ENCODE measurements at places on chromosomes 1 and 21.

- no peak for DNase-seq
Measured at GRCh38 chr1:35535243-35535642, 22.0 kb downstream of the KIAA0319L start.

DNA sequence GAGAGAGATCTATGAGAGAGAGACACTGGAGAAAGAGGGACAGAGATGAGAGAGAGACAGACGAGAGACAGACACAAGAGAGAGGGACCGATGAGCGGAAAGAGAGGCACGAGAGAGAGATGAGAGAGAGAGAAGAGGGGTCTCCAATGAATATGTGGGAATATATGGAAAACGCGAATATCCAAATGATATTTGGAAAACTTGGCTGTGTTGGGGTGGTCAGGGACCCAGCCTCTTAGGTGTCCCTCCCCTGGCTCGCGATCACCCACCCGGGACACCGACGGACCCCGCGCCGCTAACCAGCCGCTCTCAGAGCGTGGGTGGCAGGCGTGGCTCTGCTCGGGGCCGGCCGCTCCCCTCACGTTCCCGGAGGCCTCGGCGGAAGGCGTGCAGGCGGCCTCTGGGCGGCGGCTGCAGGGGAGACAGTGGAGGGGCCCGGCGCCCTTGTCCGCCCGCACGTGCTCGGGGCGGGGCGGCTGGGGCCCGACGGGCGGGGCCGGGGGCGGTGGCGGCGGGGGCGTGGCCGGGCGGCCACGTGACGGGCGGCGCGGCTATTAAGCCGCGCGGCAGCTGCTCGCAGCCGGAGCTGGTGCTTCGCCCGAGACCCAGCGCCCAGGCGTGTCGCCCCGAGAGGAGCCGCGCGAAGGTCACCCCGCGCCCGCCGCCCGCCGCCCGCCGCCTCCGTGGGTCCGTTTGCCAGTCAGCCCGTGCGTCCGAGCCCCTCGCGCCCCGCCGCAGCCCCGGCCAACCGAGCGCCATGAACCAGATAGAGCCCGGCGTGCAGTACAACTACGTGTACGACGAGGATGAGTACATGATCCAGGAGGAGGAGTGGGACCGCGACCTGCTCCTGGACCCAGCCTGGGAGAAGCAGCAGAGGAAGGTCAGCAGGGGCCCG, at the start of gene ACTN2:
ACTN2 (plus strand) TSS at position 583 of the 898 bp plus-strand sequence; CDS start at position 758, 175 bp downstream.
- no peak for DNase-seq

GRCh38 chr1:43991476-43992231, at the start of gene CCDC24:
CCDC24 (plus strand) TSS chr1:43991599; CDS start chr1:43991879, 280 bp downstream.
- DNase-seq: peak; percentile 60

- no peak for DNase-seq
Measured at GRCh38 chr1:108077991-108078390, 113.0 kb upstream of the VAV3 start.

GRCh38 chr1:15524021-15524282, at the start of gene CASP9:
CASP9 (minus strand) TSS chr1:15524215; CDS start chr1:15524200, 15 bp downstream.
- DNase-seq: no peak

DNA sequence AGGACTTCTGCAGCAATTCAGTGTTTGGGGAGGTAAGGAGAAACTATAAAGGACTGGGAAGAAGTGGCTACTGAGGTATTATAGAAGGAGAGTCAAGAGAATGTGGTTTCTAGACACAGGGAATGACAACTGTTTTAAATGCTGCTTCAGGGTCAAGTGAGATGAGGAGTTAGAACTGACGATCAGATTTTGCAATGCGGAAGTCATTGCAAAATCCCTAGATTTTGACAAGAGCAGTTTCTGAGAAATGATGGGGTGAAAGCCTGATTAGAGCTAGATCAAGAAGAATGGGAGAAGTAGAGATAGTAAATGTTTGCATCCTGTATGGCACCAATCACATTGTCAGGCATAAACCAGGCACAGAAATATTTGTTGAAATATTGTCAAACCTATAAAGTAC, 4.7 kb upstream of the TSNAX start:
- no peak for DNase-seq

GRCh38 chr1:62781841-62782543, 1.9 kb upstream of the ATG4C start:
- peak; percentile 44 for DNase-seq

- no peak for DNase-seq
Measured at GRCh38 chr1:16026723-16027484, 5.1 kb downstream of the CLCNKA start.

- DNase-seq: peak; percentile 66
Measured at GRCh38 chr21:42524341-42525028, 10.8 kb downstream of the SLC37A1 start.

DNA sequence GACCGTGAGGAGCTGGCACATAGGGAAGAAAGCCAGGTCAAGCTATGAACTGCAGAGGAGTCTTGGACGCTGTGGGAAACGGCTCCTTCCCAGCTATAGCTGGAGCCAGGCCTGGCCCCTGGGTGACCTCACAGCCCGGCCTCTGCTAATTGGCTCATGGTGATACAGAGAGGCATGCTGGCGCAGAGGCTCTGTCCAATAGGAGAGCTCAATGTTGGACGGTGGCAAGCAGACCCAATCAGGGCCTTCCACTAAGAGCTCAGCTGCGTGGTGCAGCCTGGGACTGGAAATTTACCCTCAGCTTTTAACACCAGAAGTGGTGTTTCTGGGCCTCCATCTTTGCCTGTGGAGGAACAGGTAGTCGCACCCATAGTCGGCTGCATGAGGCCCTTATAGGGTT, 64.4 kb upstream of the GRHL3 start:
- DNase-seq: no peak

DNA sequence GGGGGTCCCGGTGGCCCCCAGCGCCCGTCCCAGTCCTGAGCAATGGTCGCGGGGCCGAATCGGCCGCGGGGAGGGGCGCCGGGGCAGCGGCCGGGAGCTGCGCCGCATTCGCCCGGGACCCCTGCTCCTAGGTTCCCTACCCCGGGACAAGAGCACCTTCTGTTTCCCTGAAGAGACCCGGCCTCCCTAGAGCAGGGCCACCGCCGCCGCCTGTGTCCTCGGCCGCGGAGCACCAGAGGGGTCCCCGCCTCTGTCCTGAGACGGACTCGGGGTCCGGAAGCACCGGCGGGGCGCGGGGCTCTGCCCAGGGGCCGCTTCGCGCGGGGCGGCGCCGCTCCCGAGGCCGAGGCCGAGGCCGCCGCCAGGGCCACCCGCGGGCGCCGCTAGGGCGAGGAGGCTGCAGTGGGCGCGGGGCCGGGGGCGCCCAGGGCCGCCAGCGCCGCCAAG, 157.9 kb downstream of the CASZ1 start:
- no peak for DNase-seq

- DNase-seq: no peak
Measured at GRCh38 chr1:243783714-243784113, 66.3 kb downstream of the AKT3 start.

- DNase-seq: no peak
Measured at GRCh38 chr21:31409831-31410487, 65.9 kb upstream of the TIAM1 start.

DNA sequence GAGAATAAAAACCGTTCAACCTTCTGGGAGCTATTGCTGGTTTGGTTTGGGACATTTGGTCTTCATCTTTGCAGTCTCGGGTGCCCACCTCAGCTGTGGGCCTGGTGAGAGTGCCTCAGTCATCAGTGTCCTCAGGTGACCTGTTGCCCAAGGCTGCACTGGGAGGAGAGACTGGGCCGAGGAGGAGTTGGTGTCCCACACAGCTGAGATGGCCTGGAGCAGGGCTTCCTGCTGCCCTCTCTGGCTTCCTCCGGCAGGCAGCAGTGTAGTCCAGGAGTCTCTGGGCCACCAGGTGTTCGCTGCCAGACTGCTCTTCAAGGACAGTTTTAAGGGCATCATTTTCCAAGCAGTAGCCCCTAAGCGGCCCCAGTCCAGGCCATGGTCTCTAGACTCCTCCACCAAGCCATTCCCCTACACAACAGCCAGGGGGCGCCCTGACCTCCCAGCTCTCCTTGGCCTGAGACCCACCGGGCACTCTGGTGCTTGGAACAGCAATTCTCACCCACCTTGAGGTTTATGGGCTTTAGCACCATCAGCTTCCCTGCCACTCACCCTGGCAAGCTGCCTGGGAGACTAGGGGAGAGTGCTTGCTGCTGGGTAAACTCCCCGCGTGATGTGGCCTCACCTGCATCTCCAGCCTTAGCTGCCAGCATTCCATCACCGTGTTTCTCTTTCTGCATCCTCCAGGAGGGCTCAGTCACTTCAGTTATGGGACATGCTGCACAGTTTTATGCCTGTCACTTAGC, 9.1 kb upstream of the SYTL1 start:
- no peak for DNase-seq

GRCh38 chr1:161001525-161001924, 19.4 kb downstream of the F11R start:
- no peak for DNase-seq

- no peak for DNase-seq
Measured at GRCh38 chr21:34186109-34186719, 112.8 kb downstream of the MRPS6 start.

- no peak for DNase-seq
Measured at GRCh38 chr1:89098857-89099256, 27.1 kb downstream of the GBP2 start.

- no peak for DNase-seq
Measured at GRCh38 chr1:106571109-106571508, 485.4 kb upstream of the PRMT6 start.

- DNase-seq: no peak
Measured at GRCh38 chr1:210289248-210289647, 39.5 kb upstream of the HHAT start.

DNA sequence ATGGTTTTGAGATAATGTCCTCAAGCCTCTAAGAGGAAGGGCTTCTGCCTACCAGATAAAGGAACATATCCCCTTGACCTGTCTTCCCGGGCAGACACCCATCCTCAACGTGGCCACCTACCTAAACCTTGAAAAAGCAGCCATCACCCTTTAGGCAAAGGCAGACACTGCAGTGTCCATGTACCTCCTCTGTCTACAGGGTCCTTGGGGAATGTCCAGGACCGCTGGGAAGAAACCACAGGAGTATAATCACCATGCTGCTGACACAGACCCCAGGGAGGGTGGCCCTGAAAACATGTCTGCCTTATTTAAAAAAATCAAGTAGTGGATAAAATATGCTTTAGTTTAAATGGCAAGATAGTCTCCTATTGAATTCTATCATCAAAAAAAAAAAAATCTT, 16.6 kb downstream of the BCAR3 start:
- DNase-seq: no peak

- no peak for DNase-seq
Measured at GRCh38 chr1:13751458-13751871, 51.5 kb downstream of the PRDM2 start.

- DNase-seq: no peak
Measured at GRCh38 chr1:107833061-107833460, 131.9 kb downstream of the VAV3 start.

DNA sequence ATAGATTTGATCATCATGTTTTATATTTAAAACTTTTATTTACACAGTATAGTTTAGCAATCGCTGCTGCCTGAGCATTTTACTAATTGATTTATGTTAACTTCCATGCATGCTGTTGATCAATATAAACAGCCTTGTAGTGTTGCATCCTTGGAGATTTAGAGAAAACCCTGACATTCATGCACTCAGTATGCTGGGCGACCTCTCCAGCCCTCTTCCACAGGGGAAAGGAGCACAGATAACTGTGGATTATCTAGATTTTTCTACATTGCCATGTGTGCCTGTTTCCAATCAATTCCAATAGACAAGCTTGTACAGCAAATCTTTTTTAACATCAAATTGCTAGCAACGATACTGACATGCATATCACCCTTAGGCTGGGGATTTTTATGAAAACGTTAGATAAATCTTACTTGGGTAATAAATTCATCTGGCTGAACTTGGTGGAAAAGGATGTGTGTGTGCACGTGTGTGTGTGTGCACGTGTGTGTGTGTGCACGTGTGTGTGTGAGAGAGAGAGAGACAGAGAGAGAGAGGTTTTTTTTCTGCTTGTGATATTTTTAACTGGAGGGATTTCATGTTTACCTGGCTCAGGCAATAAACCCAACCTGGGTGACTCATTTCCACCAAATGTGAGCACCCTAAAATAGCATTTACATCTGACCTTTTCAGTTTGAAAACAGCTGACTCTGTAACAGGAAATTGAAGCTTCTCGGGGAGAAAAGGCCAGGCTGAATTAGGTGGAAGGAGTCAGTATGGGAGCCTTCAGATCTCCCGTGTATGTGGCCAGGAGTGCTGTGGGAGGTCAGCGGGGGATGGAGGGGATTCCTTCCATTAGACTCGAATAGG, 339.8 kb downstream of the PRDM2 start:
- DNase-seq: no peak

- no peak for DNase-seq
Measured at GRCh38 chr1:243411472-243411871, 155.6 kb downstream of the SDCCAG8 start.

GRCh38 chr21:18228060-18228739, 16.4 kb upstream of the CHODL start:
- no peak for DNase-seq

GRCh38 chr21:45827302-45827692, 154.3 kb upstream of the COL6A1 start:
- no peak for DNase-seq

DNA sequence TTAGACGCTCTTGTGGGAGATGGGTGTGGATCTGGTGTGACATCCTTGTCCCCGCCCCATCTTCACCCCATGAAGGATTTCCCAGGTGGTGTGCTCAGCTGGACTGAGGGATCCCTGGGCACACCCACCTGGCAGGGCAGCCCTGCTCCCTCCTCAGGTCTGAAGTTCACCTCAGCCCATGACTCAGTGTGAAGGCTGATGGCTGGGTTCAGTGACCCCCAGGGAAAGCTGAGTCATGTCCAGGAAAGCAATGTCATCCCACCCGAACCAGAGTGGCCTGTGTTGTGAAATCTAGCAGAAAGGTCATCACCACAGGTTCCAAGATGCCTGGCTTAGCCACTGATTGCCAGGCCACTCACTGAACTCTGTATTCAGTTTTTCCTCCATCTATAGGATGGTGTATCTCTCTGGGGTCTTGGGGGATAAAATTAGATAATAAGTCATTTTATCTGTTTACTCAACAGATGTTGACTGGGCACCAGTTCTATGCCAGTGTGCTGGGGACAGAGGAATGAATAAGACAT, 97.7 kb upstream of the JUN start:
- DNase-seq: peak; percentile 37

DNA sequence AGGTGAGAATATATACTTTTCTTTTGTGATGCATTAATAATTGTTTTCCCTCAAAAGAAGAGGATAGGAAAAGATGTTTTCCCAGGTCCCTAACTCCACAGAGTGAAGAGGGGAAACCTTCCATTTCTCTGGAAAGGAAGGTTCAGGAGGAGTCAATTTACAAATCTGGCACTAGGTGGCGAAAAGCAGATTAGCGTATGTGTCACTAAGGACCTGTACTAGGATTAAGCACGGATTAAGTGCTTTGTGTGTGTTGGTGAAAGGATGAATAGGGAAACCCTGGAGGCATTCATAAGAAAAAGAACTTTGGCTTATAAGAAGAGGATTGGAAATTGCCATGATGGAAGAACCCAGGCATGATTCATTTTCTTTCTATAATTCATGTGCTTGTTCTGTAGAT, 410.1 kb upstream of the PLXNA2 start:
- no peak for DNase-seq

DNA sequence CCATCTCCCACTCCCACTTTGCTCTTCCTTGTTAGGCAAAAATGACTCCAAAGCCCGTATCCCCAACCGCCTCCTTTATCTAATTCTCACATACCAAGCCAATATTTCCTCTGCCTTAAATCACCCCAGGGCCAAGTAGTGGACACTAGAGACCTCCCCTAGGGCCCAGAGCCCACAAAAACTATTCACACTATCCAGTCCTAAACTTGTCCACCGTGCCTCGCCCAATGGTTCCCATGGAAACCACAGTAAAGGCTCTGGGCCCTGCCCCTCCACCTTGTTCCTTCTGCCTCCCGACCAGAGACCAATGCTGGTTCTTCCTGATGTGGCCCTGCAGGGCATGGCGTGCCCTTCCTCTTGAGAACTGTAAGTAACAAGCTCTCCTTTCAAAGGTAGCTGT, 11.8 kb downstream of the CFAP107 start:
- DNase-seq: no peak

Measured in AG09319 (cell line).